ENCODE measurements at places on chromosomes 5 and 9. TPM values are rescaled to one million over a fixed set of nuclear protein-coding genes. Genes with fewer than 3 reads are reported as not detected.
A peak's percentile ranks its signal among the peaks of the same experiment; 100 is the strongest.

The KCTD16 gene
- total RNA-seq, result not detected

- DNase-seq, result no peak
Measured at GRCh38 chr9:117093891-117094844, 320.7 kb downstream of the ASTN2 start.

GRCh38 chr9:125119643-125120286 is 23.6 kb downstream of the SCAI start:
- no peak for DNase-seq

DNA sequence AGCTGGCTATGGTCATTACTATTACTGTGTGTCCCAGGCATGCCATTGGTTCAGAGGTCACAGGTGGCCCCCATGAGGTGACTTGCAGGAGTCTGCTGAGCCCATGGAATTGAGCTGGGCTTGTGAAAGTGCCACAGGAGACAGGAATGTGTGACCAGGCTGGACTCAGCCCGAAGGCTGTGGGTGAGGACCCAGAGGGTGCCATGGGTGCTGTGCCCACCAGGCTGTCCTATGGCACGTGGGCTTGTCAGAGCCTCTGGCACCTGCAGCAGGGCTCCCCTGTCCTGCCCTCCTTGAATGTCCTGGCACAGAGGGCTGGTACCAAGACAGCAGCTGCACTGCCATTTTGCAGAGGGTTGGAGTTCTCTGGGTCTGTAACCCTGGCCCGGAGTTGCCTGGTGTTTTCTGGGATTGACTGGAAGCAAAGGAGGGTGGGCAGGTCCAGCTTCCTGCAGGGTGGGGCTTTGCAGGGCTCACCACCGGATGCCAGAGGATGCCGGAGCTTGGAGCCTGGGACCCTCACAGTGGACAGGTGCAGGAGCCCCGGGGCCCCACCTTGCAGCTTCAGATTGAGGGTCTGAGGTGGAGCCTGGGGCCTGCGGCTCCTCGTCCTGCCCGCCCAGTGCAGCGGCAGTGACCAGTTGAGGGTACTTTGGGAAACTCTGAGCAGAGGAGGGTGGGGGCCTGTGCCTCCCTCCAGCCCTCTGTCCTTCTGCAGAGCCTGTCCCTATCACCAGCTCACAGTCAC is 14.2 kb downstream of the COL5A1 start:
- peak; percentile 14 for DNase-seq

DNA sequence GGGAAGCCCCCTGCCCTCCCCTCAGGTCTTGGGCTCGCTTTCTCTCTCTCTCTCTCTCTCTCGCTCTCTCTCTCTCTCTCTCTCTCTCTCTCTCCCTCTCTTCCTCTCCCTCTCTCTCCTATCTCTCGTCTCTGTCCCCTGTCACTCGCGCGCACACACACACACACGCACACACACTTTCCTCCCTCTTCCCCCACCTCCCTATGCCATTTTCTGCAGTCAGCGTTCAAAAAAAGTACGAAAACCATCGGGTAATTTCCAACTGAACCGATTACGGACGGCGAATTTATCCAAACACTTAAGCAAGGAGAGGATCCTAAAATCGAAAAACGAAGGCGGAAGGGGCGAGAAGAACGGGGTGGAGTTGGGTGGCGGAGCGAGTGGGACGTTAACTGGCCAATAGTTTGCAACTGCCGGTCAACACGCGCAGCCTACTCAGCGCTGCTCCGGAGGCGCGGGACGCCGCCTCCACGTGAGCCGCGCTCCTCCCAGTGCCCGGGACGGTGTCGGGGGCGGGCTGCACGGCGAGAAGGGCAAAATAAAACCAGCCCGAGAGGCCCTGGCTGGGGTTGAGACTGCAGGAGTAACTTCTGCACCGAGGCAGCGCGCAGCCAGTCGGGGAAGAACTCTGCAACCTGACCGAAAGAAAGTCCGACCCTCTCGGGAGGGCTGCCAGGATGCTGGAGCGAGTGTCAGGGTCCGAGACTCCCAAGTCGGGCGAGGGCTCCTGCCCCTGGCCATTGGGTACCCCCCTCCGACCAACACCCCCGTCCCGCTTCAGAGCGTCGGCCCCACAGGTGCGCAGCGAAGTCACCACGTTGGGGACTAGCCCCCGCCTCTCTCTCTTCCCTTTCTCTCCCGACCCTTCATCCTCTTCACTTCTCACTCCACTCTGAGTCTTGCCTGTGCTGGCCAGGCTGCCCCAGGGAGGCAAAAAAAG is 24.9 kb upstream of the ELAVL2 start:
- DNase-seq, result no peak

GRCh38 chr9:28264368-28264767 is 691.1 kb upstream of the C9orf72 start:
- DNase-seq, result no peak

DNA sequence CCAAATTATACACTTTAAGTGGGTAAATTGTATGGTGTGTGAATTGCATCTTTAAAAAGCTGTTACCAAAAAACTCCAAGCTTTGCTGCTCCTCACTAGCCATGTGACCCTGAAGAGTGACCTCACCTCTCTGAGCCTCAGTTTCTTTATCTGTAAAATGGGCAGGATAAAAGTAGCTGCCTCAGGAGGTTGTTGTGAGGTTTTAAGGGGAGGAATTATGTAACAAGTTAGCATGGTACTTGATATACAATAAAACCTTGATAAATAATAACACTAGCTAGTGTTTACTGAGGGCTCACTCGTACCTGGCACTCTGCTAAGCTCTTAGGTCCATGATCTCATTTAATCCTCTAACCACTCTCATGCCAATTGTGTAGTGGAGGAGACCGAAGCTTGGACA is 19.0 kb upstream of the PHF19 start:
- DNase-seq, result no peak

- no peak for DNase-seq
Measured at GRCh38 chr5:54309691-54310432, 511 bp downstream of the ARL15 start.

DNA sequence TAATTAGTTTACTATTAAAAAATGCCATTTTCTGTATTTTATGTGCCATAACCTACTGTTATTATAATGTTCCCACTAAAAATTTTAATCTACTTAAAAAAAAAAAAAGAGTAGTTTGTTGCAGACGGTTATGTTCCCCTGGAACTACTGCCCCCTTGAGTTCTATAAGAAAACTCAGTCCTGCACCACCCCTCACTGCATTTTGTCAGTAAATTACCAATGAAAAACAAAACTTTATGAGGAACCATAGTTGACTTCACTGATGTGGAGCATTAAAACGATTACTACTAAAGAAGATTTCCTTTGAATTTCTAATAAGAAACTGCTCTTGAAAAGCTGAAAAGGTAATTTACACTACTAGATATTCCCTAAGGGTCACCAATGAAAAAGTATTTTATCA is 288.7 kb downstream of the FBXL17 start:
- no peak for DNase-seq

DNA sequence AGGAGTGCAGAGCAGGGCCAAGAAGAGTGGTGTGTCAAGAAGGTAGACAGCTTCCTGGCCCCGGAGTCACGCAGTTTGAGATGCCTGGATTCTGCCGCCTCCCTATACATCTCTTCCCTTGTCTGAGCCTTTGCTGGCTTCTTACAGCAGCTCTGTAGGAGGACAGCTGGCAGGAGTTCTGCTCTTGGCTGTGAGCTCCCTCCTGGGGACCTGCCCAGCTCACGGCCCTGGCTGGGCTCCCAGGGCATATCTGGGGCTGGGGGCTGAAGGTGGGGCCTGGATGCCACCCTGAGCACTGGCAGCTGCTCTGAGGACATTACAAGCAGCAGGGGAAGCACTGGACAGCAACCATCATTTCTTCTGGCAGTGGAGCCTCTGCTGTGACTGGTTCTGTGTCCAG is 786 bp upstream of the TSSK1B start:
- DNase-seq, result no peak

DNA sequence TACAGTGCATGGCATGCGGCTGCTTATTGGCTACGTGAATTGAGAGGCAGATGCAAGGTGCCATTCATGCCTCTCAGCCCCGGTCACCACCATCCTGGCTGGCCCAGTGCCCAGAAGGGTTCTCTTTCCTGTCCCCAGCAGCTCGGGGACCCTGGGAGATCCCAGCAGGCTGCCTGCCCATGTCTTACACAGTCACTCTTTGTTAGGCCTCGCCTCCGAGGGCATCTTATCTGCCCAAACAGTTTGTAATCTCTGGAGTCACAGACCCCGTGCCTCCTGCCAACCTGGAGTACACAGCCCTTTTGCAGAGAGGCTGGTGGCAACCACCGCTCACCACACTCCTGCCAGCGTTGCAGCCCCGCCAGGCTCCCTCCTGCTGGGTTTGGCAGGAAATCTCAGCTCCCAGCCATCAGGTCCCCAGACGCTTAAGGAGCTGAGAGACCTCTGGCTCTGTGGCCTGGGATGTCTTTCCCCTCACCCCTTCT is 7.0 kb upstream of the AK1 start:
- DNase-seq, result peak; percentile 57

The LHX3 gene
- not detected for total RNA-seq

The WWC1 gene
- not detected for total RNA-seq

DNA sequence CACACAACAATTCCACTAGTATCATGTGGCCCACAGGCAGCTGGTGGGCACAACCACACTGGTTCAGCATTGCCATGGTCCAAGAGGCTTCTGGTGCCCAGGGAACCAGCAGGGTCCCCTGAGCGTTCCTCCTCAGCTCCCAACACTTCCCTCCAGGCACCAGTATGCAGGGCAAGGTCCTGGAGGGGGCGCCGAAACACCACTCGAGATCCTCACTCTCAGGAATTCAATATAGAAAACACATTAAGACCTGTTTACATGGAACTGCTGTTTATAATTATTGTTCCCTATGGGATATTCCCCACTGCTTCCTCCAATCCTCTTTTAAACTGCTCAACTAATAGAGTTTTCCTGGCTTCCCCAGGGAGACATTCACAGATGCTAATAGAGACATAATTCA is 91.9 kb upstream of the GABRP start:
- no peak for DNase-seq

The TRUB2 gene
- total RNA-seq, result 22.2 TPM

GRCh38 chr5:79842006-79842881 is 148.8 kb downstream of the MTX3 start:
- no peak for DNase-seq

DNA sequence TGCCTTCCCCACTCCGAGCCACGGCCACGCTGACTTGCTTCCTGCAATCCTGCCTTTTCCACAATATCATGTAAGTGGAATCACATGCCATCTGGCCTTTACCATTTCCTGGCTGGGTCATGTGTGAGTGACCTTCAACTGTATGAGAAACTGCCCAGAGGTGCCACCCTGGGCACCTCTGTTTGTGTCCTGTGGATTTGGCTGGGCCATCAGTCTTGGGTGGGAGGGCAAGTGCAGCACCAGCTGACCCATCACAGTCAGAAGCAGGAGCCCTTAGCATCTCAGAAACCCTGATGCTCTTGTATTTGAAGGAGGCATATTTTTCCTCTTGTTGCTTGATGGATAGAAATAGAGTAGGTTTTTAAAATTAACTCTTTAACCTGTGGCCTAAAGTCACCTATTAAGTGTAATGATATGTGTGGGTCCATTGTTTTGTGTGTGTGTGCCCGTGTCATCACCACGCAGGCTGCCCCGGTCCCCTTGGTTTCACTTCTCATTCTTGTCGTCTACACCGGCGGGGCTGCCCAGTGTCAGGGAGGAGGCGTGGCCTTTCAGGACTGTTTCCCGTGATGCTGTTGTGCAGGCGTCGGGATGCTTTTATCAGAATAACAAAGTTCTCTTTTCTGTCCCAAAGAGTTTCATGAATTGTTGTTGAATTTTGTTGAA is 52.1 kb upstream of the CACNA1B start:
- no peak for DNase-seq

DNA sequence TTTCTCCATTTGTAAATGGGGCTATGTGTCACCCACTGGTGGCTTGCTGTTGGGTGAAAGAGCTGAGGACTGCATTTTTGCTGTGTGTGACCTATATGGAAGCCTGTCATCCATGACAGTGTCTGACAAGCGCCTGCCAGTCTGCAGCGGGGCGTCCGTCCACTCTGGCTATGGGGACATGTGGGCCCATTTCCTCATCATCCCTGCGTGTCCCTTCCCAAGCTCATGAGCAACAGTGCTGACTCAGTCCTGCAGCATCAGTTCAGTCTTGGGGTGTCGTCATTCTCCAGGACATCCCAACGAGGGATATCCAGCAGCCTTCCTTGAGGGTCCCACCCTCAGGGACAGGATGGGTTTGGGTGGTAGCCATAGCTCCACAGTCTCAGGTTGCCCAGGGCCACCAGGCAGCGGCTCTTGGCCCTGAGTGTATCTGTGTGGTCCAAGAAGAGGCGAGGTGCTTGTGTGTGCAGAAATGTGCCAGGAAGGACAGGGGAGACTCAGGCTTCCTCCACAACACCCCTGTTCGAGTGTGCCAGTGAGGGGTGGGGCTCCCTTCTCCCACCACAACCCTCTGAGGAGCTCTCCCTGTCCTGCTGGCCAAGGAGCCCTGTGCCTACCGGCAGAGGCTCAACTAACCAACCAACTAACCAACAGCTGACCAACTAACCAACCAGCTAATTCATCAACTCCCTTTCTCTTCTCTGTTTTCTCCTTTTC is 2.1 kb downstream of the FGD3 start:
- DNase-seq, result no peak

DNA sequence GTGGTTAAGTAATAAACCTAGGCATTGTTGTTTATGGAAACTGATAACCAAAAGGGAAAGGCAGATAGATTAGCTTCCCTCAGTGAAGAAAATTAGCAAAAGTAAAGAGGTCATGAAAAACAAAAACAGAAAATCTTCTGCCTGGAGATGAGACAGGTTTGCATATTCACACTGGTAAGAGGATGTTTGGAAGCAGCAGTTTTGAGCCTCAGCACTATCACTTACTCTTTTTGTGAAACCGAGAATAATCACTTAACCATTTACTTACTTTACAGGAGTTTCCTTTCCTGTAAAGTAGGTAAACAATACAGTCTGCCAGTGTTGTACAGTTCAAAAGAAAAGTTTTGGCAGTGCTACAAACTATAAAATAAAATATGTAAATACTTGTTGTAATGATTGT is 35.5 kb upstream of the EMB start:
- DNase-seq, result no peak

DNA sequence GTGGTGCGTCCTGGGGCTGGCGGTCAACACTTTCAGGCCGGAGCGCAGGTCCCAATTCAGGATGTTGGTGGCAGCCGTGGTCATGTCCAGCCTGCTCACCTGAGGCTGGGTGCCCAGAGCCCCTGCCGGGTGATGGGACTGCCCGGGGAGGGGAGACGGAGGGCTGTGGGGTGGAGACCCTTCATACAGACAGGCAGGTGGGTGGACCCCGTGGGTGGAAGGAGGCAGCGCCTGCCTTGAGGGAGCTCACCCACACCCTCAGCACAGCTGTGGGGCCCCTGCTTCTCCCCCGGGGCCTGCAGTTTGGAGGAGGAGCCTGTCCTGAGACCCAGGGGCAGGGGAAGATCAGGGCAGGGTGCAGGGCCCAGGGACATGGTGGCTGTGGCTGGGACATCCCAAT is 6.9 kb upstream of the PTGDS start:
- DNase-seq, result no peak

GRCh38 chr5:133287500-133287899 is 235.7 kb downstream of the HSPA4 start:
- DNase-seq, result peak; percentile 62

The TXN gene
- 118 TPM for total RNA-seq

The ADAMTS6 gene
- total RNA-seq, result 0.26 TPM

All from psoas muscle (tissue), 8 donors.